ENCODE measurements at places on chromosomes 12 and 14. TPM values are rescaled to one million over a fixed set of nuclear protein-coding genes. Genes with fewer than 3 reads are reported as not detected.

DNA sequence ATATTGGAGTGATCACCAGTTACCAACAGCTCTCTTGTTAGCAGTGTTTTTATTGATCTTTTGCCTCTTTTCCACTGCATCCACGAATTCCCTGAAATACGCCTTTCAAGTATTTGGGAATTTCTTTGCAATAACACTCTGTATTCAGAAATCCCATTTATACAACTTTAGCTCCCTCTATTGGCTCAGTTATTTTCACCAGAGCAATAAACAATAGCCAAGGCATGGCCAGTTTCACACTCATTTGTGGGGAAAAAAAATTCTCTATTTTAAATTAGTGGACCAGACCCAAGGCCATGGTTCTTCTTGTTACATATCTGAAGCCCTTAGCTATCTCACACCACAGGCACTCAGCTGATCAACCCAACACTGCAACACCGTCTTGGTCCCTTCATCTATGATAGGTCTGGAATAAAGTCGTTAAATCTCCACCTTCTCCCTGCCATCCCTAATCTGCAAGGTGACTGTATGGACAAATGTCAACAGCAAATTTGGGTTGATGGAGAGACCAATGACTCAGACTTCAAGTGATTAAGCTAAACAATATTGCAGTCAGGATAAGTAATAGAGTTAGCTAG lies 92.4 kb upstream of the TMEM260 start:
- DNase-seq = no peak
- peaks cover 1% of the 10 kb centered on the region for H3K4me1 ChIP-seq
- H3K4me3 ChIP-seq = no peak overlapping the region

DNA sequence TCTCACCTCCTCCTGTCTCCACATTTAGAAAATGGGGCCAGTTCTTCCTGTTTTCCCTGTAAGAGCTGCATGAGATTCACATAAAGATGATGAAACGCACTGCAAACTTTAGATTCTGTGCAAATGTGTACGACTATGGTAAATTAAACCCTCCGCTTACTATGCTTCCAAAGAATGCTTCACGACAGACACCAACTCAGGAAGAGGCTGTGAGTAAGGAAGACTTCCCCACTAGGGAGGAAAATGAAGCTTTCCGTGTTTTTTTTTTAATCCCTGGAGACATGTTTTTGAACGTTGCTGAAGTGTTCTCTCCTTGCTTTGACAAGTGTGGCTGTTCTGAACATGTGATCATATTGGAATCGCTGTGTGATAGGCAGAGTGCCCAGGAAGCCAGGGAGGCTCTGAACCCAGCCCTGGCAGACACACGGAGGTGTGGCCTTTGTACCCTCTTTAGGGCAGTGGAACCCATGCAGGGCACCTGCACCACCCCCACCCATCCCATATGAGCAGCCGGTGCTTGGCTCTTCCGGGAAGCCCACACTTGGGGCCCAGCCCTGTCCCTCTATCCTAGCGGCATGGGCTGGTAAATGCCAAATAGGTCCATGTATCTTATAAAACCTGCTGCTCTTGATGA lies 7.5 kb upstream of the SYNE3 start:
- H3K27me3 ChIP-seq = no peaks in the 10 kb centered on the region
- no peak overlapping the region for H3K4me3 ChIP-seq
- no peak overlapping the region for H3K27ac ChIP-seq

- no peak overlapping the region for H3K27ac ChIP-seq
- H3K27me3 ChIP-seq = no peaks in the 10 kb centered on the region
- H3K4me3 ChIP-seq = no peak overlapping the region
- no peaks in the 10 kb centered on the region for H3K4me1 ChIP-seq
Measured at GRCh38 chr14:50714450-50715073, 46.5 kb upstream of the SAV1 start.

- no peaks in the 10 kb centered on the region for H3K27me3 ChIP-seq
- DNase-seq = no peak
- H3K27ac ChIP-seq = no peak overlapping the region
Measured at GRCh38 chr12:124480469-124481256, 86.7 kb downstream of the NCOR2 start.

DNA sequence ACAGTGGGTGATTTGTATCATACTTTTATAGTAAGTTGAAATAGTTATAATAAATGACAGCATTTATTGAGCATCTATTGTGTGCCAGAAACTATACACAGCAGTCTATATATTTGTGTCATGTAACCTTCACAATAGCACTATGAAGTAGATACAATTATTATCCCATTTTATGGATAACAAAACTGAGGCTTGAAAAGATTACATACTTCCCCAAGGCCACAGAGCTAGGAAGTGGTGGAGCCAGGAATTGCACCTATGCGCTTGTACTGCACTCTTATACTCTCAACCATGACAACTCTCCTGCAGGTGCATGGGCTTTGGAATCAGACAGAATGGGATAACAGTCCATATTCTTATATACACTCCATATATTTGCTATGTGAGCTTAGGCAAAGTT lies 110.6 kb upstream of the SOX5 start:
- no peak overlapping the region for H3K4me3 ChIP-seq
- no peaks in the 10 kb centered on the region for H3K4me1 ChIP-seq
- no peak overlapping the region for H3K27ac ChIP-seq
- no peaks in the 10 kb centered on the region for H3K36me3 ChIP-seq
- DNase-seq = no peak

DNA sequence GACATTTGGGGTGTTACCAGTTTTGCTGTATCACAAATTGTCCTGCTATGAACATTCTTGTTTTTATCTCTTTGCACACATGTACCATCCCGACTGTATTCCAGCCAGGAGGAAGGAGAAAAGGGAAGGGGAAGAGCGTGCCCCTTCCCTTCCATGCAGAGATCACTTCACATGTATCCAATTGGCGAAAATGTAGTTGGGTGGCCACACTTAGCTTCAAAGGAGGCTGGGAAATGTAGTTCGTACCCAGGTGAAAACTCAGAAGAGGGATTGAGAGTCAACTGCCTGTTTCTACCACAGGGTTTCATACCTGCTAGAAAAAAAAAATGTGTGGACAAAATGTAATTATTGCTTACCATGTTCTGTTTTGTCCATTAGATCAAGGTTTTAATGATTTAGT lies 189.1 kb upstream of the PELI2 start:
- peaks cover 2% of the 10 kb centered on the region for H3K27me3 ChIP-seq
- no peak overlapping the region for H3K4me3 ChIP-seq
- no peak for DNase-seq
- no peaks in the 10 kb centered on the region for H3K4me1 ChIP-seq

- no peaks in the 10 kb centered on the region for H3K27me3 ChIP-seq
- H3K4me1 ChIP-seq = no peaks in the 10 kb centered on the region
- no peaks in the 10 kb centered on the region for H3K36me3 ChIP-seq
- H3K4me3 ChIP-seq = no peak overlapping the region
Measured at GRCh38 chr12:132416827-132417226, 73.1 kb upstream of the FBRSL1 start.

GRCh38 chr12:21379218-21379617 lies 6.5 kb downstream of the IAPP start:
- no peaks in the 10 kb centered on the region for H3K36me3 ChIP-seq
- no peaks in the 10 kb centered on the region for H3K27me3 ChIP-seq
- H3K27ac ChIP-seq = no peak overlapping the region
- no peaks in the 10 kb centered on the region for H3K4me1 ChIP-seq

- no peaks in the 10 kb centered on the region for H3K36me3 ChIP-seq
- H3K4me1 ChIP-seq = no peaks in the 10 kb centered on the region
- DNase-seq = no peak
- no peaks in the 10 kb centered on the region for H3K27me3 ChIP-seq
- no peak overlapping the region for H3K27ac ChIP-seq
- H3K4me3 ChIP-seq = no peak overlapping the region
Measured at GRCh38 chr12:60231303-60231702, 635.5 kb downstream of the SLC16A7 start.

GRCh38 chr12:104469523-104469922 lies 12.8 kb downstream of the CHST11 start:
- DNase-seq = no peak
- no peak overlapping the region for H3K4me3 ChIP-seq
- H3K27ac ChIP-seq = no peak overlapping the region
- no peaks in the 10 kb centered on the region for H3K27me3 ChIP-seq
- H3K36me3 ChIP-seq = no peaks in the 10 kb centered on the region
- H3K4me1 ChIP-seq = peaks cover 2% of the 10 kb centered on the region

- no peaks in the 10 kb centered on the region for H3K4me1 ChIP-seq
- H3K36me3 ChIP-seq = no peaks in the 10 kb centered on the region
- DNase-seq = no peak
- H3K27me3 ChIP-seq = no peaks in the 10 kb centered on the region
- no peak overlapping the region for H3K27ac ChIP-seq
Measured at GRCh38 chr12:63876980-63877379, 32.5 kb downstream of the SRGAP1 start.

GRCh38 chr14:89399157-89399556 lies 17.9 kb downstream of the FOXN3 start:
- no peak overlapping the region for H3K27ac ChIP-seq
- H3K4me1 ChIP-seq = peaks cover 3% of the 10 kb centered on the region
- no peaks in the 10 kb centered on the region for H3K27me3 ChIP-seq
- no peak for DNase-seq

GRCh38 chr14:105519946-105520698 lies 6.3 kb upstream of the TMEM121 start:
- no peak overlapping the region for H3K4me3 ChIP-seq
- no peaks in the 10 kb centered on the region for H3K4me1 ChIP-seq
- no peaks in the 10 kb centered on the region for H3K27me3 ChIP-seq

- H3K27ac ChIP-seq = no peak overlapping the region
- no peaks in the 10 kb centered on the region for H3K4me1 ChIP-seq
- DNase-seq = no peak
- H3K27me3 ChIP-seq = no peaks in the 10 kb centered on the region
Measured at GRCh38 chr12:50676756-50677155, 87.1 kb upstream of the ATF1 start.

- no peak overlapping the region for H3K27ac ChIP-seq
- H3K4me3 ChIP-seq = no peak overlapping the region
- H3K4me1 ChIP-seq = peaks cover 6% of the 10 kb centered on the region
- DNase-seq = no peak
Measured at GRCh38 chr14:56352999-56353398, 226.6 kb upstream of the TMEM260 start.

- no peaks in the 10 kb centered on the region for H3K36me3 ChIP-seq
- peaks cover 6% of the 10 kb centered on the region for H3K4me1 ChIP-seq
- no peak overlapping the region for H3K4me3 ChIP-seq
- no peaks in the 10 kb centered on the region for H3K27me3 ChIP-seq
- H3K27ac ChIP-seq = no peak overlapping the region
Measured at GRCh38 chr14:63909984-63910383, 57.2 kb downstream of the SYNE2 start.

DNA sequence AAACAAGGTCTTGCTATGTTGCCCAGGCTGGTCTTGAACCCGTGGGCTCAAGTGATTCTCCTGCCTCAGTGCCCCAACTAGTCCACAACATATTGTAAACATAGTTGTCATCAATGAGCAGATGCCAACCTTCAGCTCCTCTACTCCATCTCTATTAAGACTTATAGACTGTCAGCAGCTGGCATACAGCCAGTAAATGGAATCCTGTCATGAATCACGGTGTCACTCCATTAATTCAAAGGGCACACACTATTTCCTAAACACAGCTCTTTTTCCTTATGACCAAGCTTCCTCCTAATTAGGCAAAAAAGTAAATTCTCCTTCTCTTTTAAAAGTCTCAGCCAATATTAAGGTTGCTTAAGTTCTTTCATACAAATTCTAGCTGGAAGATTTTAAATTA lies 111.2 kb downstream of the ITPR2 start:
- H3K4me3 ChIP-seq = no peak overlapping the region
- no peak for DNase-seq
- H3K36me3 ChIP-seq = no peaks in the 10 kb centered on the region
- no peak overlapping the region for H3K27ac ChIP-seq
- no peaks in the 10 kb centered on the region for H3K27me3 ChIP-seq

DNA sequence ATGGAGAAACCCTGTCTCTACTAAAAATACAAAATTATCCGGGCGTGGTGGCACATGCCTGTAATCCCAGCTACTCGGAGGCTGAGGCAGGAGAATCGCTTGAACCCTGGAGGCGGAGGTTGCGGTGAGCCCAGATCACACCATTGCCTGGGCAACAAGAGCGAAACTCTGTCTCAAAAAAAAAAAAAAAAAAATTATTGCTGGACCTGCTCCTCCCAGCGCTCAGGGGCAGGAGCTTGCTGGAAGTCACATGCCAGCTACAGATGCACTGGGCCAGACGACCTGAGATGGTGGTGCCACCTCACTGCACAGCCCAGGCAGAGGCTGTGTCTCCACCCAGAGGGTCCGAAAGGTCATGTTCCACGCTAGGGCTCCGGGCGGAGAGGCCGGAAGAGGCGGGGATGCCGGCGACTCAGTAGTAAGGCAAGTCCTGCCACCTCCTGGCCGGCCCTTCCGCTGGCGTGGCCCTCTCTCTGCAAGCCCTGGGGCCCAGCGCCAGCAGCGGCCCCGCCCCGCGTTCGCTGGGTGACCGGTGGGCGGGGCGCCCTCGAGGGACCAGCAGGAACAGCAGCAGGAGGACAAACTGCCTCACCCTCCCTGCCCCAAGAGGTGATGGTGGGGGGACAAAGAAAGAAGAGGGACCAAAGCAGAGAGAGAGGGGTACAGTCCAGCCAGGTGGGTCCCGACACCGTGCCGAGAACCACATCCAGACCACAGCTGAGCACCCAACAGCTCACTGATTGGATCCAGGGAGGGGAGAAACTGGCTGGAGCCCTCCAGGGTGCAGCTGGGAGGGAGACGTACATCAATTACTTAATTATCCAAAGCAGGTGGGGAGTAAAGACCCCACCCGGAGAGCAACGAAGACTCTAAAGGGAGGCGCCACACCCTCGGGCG lies 3.6 kb upstream of the RHOF start:
- H3K36me3 ChIP-seq = no peaks in the 10 kb centered on the region
- no peaks in the 10 kb centered on the region for H3K4me1 ChIP-seq
- DNase-seq = peak; percentile 97
- no peaks in the 10 kb centered on the region for H3K27me3 ChIP-seq

- H3K4me1 ChIP-seq = peaks cover 2% of the 10 kb centered on the region
- peak overlapping the region; percentile 61 for H3K27ac ChIP-seq
- peaks cover 2% of the 10 kb centered on the region for H3K36me3 ChIP-seq
Measured at GRCh38 chr12:8037046-8037663, 4.6 kb downstream of the FOXJ2 start.

DNA sequence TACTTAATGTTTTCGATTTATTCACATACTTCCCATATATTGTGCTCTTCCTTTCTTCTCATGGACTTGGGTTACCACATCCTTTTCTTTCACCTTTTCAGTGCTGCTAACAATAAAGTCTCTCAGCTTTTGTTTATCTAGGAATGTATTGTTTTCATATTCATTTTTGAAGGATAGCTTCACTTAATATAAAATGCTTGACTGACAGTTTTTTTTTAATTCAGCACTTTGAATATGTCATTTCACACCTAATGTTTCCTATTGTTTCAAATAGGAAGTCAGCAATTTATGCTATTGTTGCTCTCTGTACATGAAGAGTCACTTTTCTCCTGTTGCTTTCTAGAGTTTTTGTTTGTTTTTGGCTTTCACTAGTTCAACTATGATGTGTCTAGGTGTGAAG lies 738.3 kb upstream of the STXBP6 start:
- no peak overlapping the region for H3K4me3 ChIP-seq
- H3K4me1 ChIP-seq = no peaks in the 10 kb centered on the region
- H3K36me3 ChIP-seq = no peaks in the 10 kb centered on the region

The EPYC gene
- total RNA-seq = not detected

The CTSG gene
- total RNA-seq = 26.1 TPM

The PUS7L gene
- total RNA-seq = 13.7 TPM

The DDN gene
- 0.10 TPM for total RNA-seq

The OR4Q3 gene
- not detected for total RNA-seq

The GPR162 gene
- total RNA-seq = 16.6 TPM

The DTX1 gene
- 4.2 TPM for total RNA-seq

The SLC25A47 gene
- not detected for total RNA-seq

The TAS2R7 gene
- not detected for total RNA-seq

The LRRIQ1 gene
- 0.99 TPM for total RNA-seq

Measured in aorta (tissue), 5 donors.